Endodermal cell (in vitro differentiated cells): ENCODE measurements at places on chromosomes 2 and 18. TPM values are rescaled to one million over a fixed set of nuclear protein-coding genes. Genes with fewer than 3 reads are reported as not detected.
A peak's percentile ranks its signal among the peaks of the same experiment; 100 is the strongest.

Gene SMC6
- total RNA-seq, result 35.5 and 38.3 TPM in 2 replicates

Gene SLC4A5
- total RNA-seq, result 2.0 to 2.5 TPM (median 2.5 TPM) in 3 replicates

Gene CPO
- 1.0 and 1.5 TPM in 2 replicates for total RNA-seq

Gene MARCO
- not detected in 2 replicates for total RNA-seq

Gene DNER
- total RNA-seq, result 0.11 TPM in 1 of 3 replicates, not detected in the others

Gene HOXD9
- total RNA-seq, result 0.94 TPM in 1 of 3 replicates, not detected in the others

Gene CREG2
- 0.13 and 0.27 TPM in 2 replicates for total RNA-seq

Gene ST8SIA5
- 0.07 to 1.2 TPM (median 0.73 TPM) in 3 replicates for total RNA-seq

Gene ABCB11
- 0.04 TPM in 1 of 3 replicates, not detected in the others for total RNA-seq

Gene RUFY4
- not detected in 3 replicates for total RNA-seq

Gene NIF3L1
- total RNA-seq, result 48.0 and 51.4 TPM in 2 replicates

DNA sequence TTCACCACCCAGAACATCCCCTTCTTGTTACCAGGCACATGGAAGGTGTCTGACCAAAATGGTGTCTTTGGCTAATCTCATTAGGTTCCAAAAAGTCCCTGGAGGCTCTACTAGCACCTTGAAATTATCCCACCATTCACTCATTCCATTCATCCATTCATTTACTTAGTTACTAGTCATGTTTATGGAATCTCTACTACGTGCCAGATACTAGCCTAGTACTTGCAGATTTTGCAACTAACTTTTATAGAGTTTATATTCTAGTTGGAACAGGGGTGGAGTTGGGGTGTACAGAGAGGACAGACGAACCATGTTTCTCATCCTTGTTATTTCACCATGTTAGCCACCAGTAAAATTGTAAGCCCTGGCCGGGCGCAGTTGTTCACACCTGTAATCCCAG, 4.0 kb upstream of the NOP58 start:
- no peaks in the 10 kb centered on the region for H3K36me3 ChIP-seq
- no peak overlapping the region for H3K4me3 ChIP-seq
- DNase-seq, result no peak
- H3K4me1 ChIP-seq, result no peaks in the 10 kb centered on the region
- H3K27ac ChIP-seq, result no peak overlapping the region

GRCh38 chr2:58535182-58535581, 294.1 kb upstream of the FANCL start:
- no peak overlapping the region for H3K27ac ChIP-seq
- no peaks in the 10 kb centered on the region for H3K27me3 ChIP-seq
- DNase-seq, result peak; percentile 93

DNA sequence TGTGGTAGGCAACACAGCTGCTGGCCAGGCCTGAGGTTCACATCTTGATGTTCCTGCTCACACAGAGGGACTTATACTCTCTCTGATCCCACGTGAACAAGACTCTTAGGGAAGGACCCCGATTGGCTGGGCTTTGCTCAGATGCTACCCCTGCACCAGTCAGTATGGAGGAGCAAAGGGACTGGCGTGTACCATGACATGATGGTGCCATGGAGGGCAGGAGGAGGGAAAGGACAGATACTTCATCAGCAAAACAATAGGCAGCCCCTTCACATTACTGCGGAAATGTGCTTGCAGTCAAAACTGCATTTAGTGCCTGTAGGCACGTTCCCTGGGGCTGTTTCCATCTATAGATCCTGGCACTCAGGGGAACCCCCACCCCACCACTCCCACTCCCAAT, 42.7 kb downstream of the ZFP36L2 start:
- no peak overlapping the region for H3K4me3 ChIP-seq
- no peaks in the 10 kb centered on the region for H3K27me3 ChIP-seq
- no peaks in the 10 kb centered on the region for H3K36me3 ChIP-seq

DNA sequence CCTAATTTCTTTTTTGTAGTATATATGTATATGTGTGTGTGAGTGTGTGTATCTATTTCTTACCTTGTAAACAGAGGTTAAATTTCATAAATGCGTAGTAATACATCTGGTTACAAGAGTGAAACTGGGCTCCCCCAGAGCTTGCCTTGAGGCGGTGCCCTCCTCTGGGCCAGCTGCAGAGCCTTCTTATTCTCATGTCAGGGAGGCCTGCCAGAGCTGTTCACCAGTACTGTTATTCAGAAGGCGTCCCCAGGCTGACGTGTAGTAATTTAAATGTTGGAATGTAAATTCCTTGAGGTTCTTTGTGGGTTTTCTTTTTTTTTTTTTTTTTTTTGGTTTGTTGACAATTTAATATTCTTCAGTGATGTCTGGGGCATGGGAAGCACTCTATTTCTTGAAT, 11.2 kb downstream of the COPS8 start:
- no peak overlapping the region for H3K4me3 ChIP-seq
- H3K27ac ChIP-seq, result no peak overlapping the region
- H3K27me3 ChIP-seq, result no peaks in the 10 kb centered on the region
- H3K4me1 ChIP-seq, result peaks cover 4% of the 10 kb centered on the region
- DNase-seq, result no peak
- H3K36me3 ChIP-seq, result peaks cover 78% of the 10 kb centered on the region

DNA sequence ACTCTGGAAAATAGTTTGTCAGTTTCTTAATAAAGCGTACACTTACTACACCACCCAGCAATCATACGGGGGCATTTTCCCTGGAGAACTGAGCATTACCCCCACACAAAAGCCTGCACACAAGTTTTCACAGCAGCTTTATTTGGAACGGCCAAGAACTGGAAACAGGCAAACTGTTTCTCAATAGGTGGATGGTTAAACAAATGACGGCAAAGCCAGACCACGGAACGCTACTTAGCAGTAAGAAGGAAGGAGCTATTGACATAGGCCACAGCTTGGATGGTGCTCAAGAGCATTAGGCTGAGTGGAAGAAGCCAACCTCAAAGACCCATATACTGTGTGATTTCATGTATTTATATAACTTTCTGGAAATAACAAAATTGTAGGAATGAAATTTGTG, 9.0 kb downstream of the MALL start:
- no peaks in the 10 kb centered on the region for H3K4me1 ChIP-seq
- peak; percentile 12 for DNase-seq
- no peak overlapping the region for H3K4me3 ChIP-seq
- H3K36me3 ChIP-seq, result no peaks in the 10 kb centered on the region
- no peak overlapping the region for H3K27ac ChIP-seq

DNA sequence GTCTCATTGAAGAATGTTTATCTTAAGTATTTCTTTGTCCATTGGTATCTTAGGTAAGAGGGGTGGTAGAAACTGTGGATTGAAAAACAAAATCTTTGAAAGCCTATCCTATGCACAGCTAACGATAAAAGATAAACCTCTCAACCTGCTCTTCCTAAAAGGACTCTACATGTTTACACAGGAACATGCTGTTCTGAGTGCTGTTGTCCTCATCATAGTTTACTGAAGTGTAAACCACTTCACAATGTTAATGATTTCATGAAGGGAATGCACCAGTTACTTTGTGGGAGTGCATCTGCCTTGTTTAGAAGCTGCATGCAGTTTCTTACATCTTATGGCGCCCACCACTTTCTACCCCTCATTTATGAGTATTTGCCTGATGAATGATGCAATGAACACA, 1.2 kb downstream of the ACMSD start:
- H3K36me3 ChIP-seq, result no peaks in the 10 kb centered on the region
- H3K27ac ChIP-seq, result no peak overlapping the region
- H3K27me3 ChIP-seq, result no peaks in the 10 kb centered on the region
- no peaks in the 10 kb centered on the region for H3K4me1 ChIP-seq
- no peak for DNase-seq

DNA sequence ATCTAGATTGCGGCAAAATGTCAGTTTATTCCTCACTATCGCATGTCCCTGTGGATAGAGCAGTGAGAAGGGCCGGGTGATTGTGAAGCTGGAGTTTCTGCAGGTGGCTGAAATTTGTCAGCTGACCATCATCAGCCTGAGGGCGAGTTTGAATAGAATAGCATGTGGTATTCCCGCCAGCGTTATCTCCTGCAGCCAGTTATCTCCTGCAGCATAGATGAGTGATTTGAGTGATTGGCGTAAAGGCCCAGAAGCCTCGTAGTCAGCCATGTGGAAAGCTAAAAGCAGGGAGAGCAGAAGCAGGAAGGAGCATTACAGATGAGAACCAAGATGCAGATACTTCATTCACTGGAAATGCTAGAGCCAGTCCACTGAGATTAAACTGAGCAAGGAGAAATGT, 65.5 kb downstream of the CABLES1 start:
- H3K27ac ChIP-seq, result no peak overlapping the region
- H3K36me3 ChIP-seq, result no peaks in the 10 kb centered on the region
- no peak overlapping the region for H3K4me3 ChIP-seq
- H3K27me3 ChIP-seq, result no peaks in the 10 kb centered on the region
- DNase-seq, result no peak

- H3K27me3 ChIP-seq, result no peaks in the 10 kb centered on the region
- no peaks in the 10 kb centered on the region for H3K36me3 ChIP-seq
- H3K27ac ChIP-seq, result no peak overlapping the region
- peak; percentile 52 for DNase-seq
- no peak overlapping the region for H3K4me3 ChIP-seq
- no peaks in the 10 kb centered on the region for H3K4me1 ChIP-seq
Measured at GRCh38 chr2:215917953-215918620, 95.3 kb downstream of the MREG start.

- no peak overlapping the region for H3K27ac ChIP-seq
- peak; percentile 54 for DNase-seq
- H3K27me3 ChIP-seq, result no peaks in the 10 kb centered on the region
- no peaks in the 10 kb centered on the region for H3K36me3 ChIP-seq
Measured at GRCh38 chr2:73232403-73233153, 461 bp downstream of the PRADC1 start.

DNA sequence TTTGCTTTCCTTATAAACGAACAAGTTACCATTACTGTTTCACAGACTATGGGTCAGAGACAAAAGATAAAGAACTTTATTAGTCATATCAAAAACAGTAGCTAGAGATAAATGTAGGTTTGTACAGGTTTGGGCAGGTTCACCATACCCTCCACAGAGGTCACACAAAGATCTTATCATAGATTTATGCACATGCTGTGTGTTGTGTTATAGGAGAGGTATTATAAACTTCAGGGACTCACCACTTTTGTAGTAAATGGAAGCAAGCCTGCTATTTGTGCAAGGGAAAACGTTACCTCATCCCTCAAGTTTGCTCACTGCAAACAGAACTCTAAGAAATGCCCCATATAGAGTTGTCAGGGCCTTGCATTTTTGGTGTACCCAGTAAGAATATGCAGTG, 584.5 kb upstream of the LRRTM1 start:
- H3K4me3 ChIP-seq, result no peak overlapping the region
- no peaks in the 10 kb centered on the region for H3K36me3 ChIP-seq
- no peak overlapping the region for H3K27ac ChIP-seq
- no peak for DNase-seq

DNA sequence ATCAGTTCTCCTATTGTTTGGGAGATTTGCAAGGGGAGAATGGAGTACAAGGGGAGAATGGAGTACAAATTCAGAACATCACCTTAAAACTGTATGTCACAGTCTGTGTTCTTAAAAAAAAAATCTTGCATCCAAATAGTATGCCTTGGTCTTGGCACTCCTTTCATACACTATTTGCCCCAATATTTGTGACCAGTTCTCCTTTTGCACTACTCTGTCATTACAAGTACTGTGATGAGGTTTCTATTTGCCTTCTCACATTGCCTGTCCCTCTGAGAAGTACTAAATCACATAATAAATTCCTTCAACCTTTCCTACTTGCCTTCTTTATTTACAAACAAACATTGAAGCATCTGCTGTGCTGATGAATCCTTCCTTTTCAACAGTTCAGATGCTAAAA, 36.0 kb upstream of the NCK2 start:
- no peak for DNase-seq
- H3K36me3 ChIP-seq, result no peaks in the 10 kb centered on the region

- H3K4me1 ChIP-seq, result no peaks in the 10 kb centered on the region
- no peak overlapping the region for H3K27ac ChIP-seq
- no peaks in the 10 kb centered on the region for H3K27me3 ChIP-seq
Measured at GRCh38 chr2:153299809-153300208, 178.8 kb downstream of the RPRM start.

DNA sequence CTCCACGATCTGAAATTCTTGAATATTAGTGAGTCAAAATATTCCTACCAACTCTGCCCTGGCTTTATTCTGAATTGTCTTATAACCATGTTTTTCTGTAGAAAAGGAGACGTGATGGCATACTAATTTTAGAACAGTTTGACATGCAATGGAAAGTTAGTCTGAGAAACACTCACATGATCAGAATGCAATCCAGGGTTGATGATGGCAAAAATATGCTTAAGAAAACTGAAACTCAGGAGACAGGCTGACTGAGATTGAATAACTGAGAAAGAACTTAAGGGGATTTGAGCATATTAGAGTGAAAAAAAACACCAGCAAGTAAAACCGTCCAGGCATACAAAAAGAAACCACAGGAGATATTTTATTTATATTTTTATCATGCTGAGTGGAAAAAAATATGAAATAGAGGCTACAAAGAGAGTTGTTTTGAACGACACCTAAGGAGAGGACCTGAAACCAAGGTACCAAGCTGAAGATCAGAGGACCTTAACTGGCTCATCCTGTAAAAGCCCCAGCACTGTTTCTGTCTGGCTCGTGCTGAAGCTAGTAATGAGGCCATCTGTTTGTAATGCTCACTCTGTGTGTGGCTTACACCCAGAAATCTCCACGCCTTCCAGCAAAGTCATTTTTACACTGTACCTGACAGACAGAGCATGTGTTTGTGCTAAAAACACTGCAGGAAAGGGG, 437.2 kb upstream of the PKDCC start:
- H3K27ac ChIP-seq, result no peak overlapping the region
- H3K4me3 ChIP-seq, result no peak overlapping the region
- H3K27me3 ChIP-seq, result no peaks in the 10 kb centered on the region

- no peak overlapping the region for H3K4me3 ChIP-seq
- no peaks in the 10 kb centered on the region for H3K4me1 ChIP-seq
- DNase-seq, result no peak
- no peaks in the 10 kb centered on the region for H3K36me3 ChIP-seq
- H3K27me3 ChIP-seq, result no peaks in the 10 kb centered on the region
Measured at GRCh38 chr2:104945121-104945520, 91.2 kb downstream of the POU3F3 start.

- H3K4me3 ChIP-seq, result no peak overlapping the region
- peaks cover 2% of the 10 kb centered on the region for H3K36me3 ChIP-seq
- H3K27ac ChIP-seq, result no peak overlapping the region
Measured at GRCh38 chr18:3998698-3999333, 456.3 kb downstream of the DLGAP1 start.

DNA sequence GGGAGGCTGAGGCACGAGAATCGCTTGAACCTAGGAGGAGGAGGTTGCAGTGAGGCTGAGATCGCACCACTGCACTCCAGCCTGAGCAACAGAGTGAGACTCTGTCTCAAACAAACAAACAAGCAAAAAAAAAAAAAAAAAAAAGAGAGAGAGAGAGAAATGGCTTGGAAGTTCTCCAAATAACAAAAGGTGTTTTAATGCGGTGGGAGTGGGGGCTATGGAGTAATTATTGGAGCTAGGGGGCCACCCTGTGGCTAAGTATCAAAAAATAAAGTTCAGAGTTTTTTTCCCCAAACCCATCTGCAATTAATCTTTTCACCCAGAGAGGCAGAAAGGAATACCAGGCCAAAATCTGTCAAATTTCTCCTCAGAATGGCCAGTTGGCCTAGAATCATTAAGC, 23.0 kb upstream of the CEP68 start:
- H3K36me3 ChIP-seq, result no peaks in the 10 kb centered on the region
- H3K27ac ChIP-seq, result no peak overlapping the region
- no peaks in the 10 kb centered on the region for H3K4me1 ChIP-seq
- no peaks in the 10 kb centered on the region for H3K27me3 ChIP-seq

- no peak for DNase-seq
- H3K27ac ChIP-seq, result peak overlapping the region; percentile 30
- no peaks in the 10 kb centered on the region for H3K4me1 ChIP-seq
- no peak overlapping the region for H3K4me3 ChIP-seq
Measured at GRCh38 chr2:67008155-67008554, 389.0 kb upstream of the ETAA1 start.
